ENCODE measurements at places on chromosomes 5 and 9. TPM values are rescaled to one million over a fixed set of nuclear protein-coding genes. Genes with fewer than 3 reads are reported as not detected.

DNA sequence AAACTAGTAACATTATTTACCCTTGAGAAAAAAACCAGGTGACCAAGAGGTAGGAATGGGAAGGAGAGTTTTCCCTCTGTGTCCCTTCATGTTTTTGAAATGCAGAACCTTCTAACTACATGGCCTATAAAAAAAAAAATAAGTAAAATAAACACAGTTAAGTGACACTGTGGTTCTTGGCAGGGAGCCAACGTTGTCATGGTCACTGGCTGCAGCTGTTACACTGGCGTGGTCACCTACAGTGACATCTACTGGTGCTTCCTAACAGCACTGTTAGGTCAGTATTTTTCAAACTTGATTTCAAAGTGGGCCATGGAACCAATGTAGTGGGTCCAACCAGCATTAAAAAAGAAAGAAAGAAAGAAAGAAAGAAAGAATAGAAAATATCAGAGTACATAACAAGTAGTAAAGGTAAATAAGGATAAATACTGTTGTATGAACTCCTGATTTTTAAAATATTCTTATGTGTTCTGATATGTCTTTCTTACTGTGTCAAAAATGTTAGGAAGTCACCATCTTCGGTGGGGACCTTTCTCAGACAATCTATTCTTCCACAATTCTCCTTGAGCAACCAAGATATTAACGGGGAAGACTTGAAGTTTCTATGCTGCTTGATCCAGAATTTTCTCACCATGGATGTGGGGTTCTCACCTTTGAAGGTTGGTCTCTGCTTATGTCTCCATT is 59.1 kb upstream of the PJA2 start:
- DNase-seq, result peak; percentile 97

DNA sequence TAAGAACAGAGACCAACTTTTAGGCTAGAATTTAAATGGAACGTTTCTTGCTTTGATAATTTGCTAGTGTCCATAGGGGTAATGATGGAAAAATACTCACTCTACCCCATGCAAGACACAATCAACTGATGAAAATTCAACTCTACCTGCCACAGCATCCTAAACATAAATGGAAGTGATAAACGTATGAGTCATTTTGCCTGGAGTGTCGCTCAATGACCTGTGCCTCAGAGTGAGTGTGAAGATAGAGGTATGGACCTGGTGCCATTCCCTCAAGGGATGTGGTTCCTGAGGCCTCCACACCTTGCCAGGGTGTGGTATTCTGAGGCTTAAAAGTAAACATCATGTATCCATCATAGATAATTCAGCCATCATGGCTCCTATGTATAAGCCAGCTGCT is 14.0 kb downstream of the ARL14EPL start:
- no peak for DNase-seq

GRCh38 chr5:89128906-89129625 is 246.1 kb upstream of the MEF2C start:
- DNase-seq, result no peak

DNA sequence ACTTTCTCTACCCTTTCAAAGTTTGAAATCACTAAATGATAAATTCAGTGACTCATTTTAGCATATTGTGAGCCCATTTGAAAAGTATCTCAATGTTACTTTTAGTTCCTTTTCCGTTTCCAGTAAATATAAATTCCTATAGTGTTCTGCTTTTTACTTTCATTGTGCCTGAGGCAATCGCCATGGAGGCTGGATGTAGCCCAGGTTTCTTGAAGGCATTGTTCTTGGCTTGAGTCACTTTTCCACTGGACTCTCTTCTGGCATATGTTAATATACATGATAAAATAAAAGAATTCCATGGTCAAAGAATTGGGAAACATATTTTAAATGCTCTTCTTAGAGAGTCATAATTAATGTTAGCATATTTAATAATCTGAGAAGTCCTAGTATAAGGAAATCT is 327.0 kb downstream of the IZUMO3 start:
- DNase-seq, result no peak

Gene TSC1
- polyA plus RNA-seq, result 67.3 TPM

Gene GTF3C5
- polyA plus RNA-seq, result 69.7 TPM
